ENCODE measurements at places on chromosomes 12 and 14.

- no peak for DNase-seq
These were observed 94.1 kb downstream of the SLC2A13 start for GRCh38 chr12:40011775-40012129.

DNA sequence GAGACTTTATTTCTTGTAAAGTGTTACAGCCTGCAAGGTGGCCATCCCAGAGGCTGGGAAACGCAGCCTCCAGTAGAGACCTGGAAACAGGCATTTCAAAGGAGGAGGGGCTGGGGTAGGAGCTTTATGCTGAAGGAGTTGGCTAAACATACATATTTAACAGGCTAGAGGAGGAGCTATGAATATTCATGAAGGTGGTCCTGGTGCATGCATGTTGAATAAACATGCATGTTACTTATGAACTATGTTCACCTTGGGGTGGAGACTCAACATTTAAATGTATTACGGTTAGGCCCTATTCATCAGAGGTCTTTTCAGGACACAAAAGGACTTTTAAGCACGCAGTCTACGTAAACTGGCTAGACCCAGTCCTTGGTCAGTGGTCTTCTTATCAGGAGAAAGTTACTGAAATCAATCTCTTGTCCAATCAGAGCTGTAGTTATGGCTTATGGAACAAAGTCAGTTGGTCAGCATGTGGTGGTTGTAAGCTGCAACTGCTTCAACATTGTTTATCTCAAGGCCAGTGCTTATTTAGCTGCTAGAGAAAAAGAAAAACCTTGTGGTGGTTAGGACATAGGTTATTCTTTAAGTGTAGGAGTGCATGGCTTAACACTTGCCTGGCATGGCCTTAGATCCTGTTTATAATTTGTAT is 11.4 kb upstream of the ARF6 start:
- DNase-seq = no peak

GRCh38 chr12:19880721-19881120 is 441.4 kb downstream of the AEBP2 start:
- no peak for DNase-seq

DNA sequence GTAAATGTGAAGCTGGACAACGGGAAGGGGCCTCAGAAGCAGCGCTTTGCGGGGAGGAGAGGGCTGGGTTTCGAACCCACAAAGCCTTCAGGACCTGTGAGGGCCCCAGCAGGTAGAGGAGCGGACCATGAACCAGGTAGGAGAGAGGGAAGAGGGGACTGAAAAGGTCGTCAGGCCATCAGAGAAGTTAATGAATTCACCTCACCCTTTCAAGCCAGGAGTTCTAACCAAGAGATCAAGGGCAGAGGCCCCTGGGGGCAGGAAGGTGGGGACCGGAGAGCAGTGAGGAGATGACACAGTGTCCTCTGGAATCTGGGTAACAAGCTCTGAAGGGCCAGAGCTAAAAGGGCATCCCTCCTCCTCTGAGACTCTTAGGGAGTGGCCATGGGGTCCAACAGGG is 19.4 kb downstream of the SERPINA1 start:
- no peak for DNase-seq

- no peak for DNase-seq
These were observed 37.8 kb upstream of the SEL1L start for GRCh38 chr14:81571437-81571836.

- no peak for DNase-seq
These were observed 11.4 kb downstream of the PLEKHG6 start for GRCh38 chr12:6321905-6322304.

- no peak for DNase-seq
These were observed 33.6 kb downstream of the SSH1 start for GRCh38 chr12:108823804-108824203.

DNA sequence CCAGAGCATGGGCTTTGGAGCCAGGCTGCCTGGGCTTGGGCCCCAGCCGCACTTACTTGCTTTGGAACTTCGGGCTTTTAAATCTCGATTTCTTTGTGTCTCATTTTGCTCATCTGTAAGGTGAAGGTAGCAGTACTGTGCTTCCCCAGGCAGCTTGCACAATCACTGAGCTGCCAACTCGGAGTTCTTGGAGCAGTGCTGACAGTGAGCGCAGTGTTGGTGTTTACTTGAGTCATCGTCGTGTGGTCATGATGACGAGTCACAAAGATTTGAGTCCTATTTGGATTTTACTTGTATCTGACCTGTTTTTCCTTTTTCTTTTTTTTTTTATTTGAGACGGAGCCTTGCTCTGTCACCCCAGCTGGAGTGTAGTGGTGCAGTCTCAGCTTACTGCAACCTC is 31.3 kb upstream of the ATF1 start:
- no peak for DNase-seq

- no peak for DNase-seq
These were observed 67.7 kb downstream of the PRKCH start for GRCh38 chr14:61388976-61389576.

GRCh38 chr12:54759751-54760150 is 94.6 kb upstream of the MUCL1 start:
- peak; percentile 49 for DNase-seq

- DNase-seq = no peak
These were observed 75.5 kb downstream of the BORCS5 start for GRCh38 chr12:12432364-12432763.

- DNase-seq = no peak
These were observed 6.8 kb upstream of the PAX9 start for GRCh38 chr14:36654794-36655381.

GRCh38 chr14:72124171-72124570 is 191.9 kb downstream of the RGS6 start:
- no peak for DNase-seq

DNA sequence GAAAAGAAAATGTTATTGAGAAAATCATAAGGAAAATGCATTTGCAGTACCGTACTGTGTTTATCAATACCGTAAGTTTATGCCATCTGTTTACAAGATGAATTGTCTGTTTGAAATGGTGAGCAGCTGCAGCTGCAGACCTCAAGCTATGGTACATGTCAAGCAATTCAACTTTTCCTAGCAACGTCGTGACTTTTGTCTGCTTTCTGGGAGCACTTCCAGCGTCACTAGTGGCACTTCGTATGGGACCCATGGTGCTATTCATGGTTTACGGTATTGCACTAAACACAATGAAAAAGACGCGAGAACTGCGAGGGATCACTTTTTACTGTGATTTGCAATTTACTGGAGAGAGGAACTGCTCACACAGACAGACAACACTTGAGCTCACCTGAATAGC is 160.8 kb downstream of the UNC79 start:
- DNase-seq = no peak

GRCh38 chr12:50221228-50222008 is 54.2 kb upstream of the CERS5 start:
- peak; percentile 65 for DNase-seq

DNA sequence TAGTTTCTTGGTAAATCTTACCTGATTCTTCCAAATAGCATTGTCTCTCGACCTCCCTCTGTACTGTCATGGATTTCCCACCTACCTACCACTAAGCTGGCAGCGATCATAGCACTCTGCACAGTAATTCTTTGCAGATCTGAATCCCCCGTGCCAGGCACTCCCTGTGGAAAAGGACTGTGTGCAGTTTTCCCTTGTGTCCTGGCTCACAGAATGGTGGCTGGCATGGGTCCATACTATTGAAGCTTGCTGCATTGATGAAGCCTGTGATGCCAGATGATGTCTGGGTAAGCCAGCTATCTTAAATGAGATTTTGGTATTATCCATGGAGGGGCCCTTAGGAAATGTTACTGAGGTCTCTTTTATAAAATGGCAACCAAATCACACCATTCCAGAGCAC is 135.7 kb downstream of the RPAP3 start:
- no peak for DNase-seq

- no peak for DNase-seq
These were observed 59.5 kb downstream of the SCARB1 start for GRCh38 chr12:124804011-124804621.

DNA sequence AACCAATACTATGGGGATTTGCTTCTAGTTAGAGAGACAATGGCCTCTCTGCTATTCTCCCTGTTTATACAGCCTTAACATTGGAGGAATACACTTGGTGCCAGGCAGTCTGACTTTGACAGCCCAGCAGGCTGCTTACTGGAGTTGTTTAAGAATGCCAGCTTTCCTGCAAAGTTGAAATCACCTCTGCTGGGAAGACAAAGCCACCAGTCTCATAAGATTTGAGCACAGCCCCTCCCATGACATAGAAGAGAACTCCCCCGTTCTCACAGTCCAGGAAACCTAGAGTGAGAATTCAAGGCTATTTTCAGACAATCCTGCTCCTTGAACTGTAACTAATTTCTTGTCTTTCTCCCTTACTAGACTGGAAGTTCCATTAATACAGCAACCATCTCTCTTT is 21.1 kb upstream of the CATSPERB start:
- no peak for DNase-seq

DNA sequence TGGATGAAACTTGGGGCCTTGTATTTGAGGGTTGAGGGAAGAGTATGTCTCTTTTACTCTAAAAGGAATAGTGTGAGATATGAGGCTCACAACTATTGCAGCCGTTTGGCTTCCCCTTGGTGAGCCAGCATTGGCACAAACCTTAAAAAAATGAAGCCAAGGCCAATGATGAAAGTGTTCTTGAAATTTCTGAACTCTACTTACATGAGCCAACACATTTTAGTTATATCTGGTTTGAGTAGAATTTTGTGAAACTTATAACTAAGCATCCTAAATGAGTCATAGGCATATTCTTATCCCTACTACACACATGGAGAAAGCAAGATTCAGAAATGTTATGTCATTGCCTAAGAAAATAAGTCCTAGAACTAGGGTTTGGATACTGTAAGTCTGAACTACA is 55.3 kb upstream of the ACSS3 start:
- DNase-seq = no peak

DNA sequence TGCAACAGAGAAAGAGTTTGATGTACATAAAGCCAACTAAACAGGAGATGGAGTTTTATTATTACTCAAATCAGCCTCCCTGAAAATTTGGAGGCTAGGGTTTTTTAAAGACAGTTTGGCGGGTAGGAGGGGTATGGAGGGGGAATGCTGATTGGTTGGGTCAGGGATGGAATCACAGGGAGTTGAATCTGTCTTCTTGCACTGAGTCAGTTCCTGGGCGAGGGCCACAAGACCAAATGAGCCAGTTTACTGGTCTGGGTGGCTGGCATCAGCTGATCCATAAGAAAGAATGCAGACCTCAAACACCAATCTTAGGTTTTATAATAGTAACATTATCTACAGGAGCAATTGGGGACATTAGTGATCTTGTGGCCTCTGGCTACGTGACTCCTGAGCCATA is 64.9 kb downstream of the RIN3 start:
- DNase-seq = no peak

DNA sequence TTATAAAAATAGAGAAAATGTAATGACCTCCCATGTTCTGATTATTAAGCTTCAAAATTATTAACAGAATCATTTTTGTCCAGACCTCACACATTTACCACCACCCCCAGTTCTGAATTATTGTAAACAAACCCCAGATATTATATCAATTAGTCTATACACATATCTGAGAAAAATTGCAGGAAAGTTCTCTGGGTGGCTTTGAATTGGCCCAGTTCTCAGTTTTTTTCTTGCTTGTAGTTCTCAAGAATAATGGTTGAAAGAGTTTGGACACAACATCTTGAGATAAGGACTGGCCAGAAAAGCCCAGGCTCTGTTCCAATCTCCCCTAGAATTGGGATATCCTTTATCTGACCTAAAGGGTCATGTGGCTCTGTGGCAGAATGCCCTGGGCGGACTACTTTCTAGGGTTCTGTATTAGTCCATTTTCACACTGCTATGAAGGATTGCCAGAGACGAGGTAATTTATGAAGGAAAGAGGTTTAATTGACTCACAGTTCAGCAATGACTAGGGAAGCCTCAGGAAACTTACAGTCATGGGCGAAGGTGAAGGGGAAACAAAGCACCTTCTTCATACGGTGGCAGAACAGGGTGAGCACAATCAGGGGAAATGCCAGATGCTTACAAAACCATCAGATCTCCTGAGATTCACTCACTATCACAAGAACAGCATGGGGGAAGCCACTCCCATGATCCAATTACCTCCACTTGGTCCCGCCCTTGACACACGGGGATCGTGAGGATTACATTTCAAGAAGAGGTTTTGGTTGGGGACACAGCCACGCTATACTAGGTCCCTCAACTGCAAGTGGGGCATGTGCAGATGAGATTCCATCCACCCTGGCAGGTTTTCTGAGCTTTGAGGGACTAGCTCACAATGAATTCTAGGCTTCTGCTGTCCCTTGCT is 1504.6 kb upstream of the FLRT2 start:
- no peak for DNase-seq

- DNase-seq = no peak
These were observed 4.4 kb upstream of the C14orf39 start for GRCh38 chr14:60490270-60490669.

DNA sequence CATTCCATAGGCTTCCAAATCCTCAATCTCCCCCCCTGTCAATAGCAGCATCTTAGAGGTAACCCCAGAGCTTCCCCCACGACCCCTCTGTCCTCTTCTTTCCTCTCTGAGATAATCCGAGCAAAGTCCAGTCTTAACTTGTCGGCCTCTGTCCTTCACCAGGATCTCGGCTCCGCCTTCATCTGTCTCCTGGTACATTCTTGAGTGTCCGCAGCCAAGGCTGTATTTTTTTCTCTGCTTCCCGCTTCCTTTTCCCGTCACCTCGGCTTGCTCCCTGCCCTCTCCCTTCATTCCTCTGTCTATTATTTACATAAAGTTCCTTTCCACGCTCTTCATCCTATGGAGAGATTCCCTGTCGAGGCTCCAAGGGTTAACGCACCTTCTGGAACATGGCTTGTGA is 153.9 kb upstream of the GSC start:
- no peak for DNase-seq

DNA sequence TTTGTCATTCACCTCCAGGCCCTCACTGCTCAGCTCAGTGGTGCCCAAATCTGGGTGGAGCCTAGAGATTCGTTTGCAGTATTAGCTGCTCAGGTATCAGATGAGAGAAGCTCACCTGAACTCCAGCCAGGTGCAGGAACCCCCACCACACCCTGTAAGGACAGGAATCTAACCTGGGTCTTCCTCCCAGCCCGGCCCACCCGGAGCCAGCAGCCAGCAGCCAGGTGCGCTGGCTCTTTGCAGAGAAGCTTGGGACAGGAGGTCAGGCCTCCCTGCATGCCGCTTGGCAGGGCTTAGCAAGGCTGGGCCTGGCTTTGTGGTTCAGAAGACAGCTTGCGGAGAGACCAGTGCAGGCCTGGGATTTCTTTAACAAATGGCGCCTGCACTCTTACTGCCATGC is 125.6 kb upstream of the MYL2 start:
- no peak for DNase-seq

GRCh38 chr12:46303039-46303666 is 34.3 kb upstream of the SLC38A1 start:
- DNase-seq = no peak

DNA sequence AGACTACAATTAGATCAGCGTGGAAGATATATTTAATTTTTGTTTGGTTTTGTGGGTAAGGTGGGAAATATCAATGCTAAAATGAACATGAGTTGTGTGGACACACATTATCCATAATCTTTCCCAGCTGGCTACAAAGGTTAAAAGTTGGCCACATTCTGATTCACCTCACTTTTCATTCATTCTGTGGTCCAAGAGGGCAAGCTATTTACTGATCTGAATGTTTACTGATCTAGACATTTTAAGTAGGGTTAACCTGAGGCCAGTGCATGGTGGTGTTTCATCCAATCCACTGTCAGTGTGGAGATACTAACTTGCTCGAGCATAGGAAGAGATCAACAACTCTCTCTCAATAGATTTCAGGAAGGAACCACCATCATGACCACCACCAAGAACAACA is 71.6 kb downstream of the DCAF5 start:
- DNase-seq = no peak
